ENCODE measurements at places on chromosomes 4 and X. TPM values are rescaled to one million over a fixed set of nuclear protein-coding genes. Genes with fewer than 3 reads are reported as not detected.

The MAGEC1 gene
- not detected for polyA plus RNA-seq

The NPNT gene
- polyA plus RNA-seq, result 56.9 TPM

The MID1IP1 gene
- polyA plus RNA-seq, result 16.2 TPM

The CCDC120 gene
- polyA plus RNA-seq, result 19.5 TPM

The GAGE12J gene
- not detected for polyA plus RNA-seq

The CT45A1 gene
- 14.2 TPM for polyA plus RNA-seq

DNA sequence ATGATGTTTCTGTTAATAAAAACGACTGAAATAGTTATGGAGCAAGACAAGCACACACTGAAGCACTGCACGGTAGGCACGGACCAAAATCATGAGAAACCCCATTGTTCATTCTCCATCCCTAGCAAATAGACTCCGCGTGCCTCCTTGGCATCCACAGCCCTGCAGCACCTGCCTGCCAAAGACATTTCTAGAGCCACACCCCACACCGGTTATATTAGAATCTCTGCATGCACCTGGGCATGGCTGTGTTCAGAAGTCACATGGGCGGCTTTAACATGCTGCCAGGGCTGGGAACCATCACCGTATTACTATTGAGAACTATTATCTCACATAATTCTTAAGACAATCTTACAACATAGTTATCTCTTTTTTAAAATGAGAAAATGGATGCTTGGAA lies 5.9 kb downstream of the PDLIM3 start:
- no peak for DNase-seq

GRCh38 chrX:42837101-42837726 lies 59.3 kb upstream of the PPP1R2C start:
- no peak for DNase-seq

GRCh38 chr4:139844057-139844456 lies 178.4 kb downstream of the MGST2 start:
- no peak for DNase-seq

- no peak for DNase-seq
Measured at GRCh38 chrX:100478714-100479306, 68.7 kb upstream of the PCDH19 start.

- no peak for DNase-seq
Measured at GRCh38 chr4:16255730-16256129, 29.5 kb upstream of the TAPT1 start.

DNA sequence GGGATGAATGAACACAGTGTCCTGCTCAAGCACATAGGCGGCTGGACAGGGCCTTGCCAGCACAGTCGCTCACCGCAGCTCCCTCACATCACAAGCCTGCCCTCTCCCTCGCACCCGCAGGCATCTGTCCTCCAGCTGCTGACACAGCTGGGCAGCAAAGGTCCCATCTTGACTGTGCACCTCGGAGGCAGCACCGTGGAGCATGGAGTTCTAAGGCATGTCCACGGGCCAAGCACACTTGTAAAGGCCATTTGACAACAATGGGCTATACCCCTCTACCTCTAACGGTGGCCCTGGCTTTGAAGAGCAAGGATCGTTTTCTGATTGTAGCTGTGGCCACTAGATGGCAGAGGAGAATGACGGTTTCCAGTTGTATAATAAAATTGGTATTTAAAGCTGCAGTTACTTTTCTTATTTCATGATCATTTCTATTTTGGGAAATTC lies 53.8 kb downstream of the APLN start:
- DNase-seq, result no peak

GRCh38 chrX:71439896-71440295 lies 73.7 kb downstream of the TAF1 start:
- no peak for DNase-seq

- DNase-seq, result peak; percentile 11
Measured at GRCh38 chrX:3345281-3346191, 916 bp downstream of the MXRA5 start.

- DNase-seq, result no peak
Measured at GRCh38 chr4:175970724-175971123, 94.9 kb upstream of the WDR17 start.

DNA sequence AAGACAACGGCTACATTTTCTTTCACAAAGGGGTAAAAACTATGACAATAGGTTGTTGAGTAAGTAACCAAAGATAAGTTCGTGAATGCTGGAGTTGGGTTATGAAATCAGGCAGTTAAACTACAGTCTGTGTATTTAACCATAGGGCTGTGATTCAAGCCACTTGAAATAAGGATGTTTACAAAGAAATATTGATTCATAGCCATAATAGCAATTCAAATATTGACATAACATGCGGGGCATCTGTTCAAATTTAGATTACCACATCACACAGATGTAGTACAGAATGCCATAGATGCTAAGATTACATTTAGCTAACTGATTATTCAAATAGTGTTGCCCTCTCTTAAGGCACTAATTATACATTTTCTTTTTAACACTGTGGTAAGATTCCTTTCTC lies 364.1 kb downstream of the FSTL5 start:
- no peak for DNase-seq

GRCh38 chr4:118400356-118400755 lies 47.6 kb upstream of the PRSS12 start:
- DNase-seq, result no peak

- no peak for DNase-seq
Measured at GRCh38 chr4:167177925-167178324, 56.4 kb downstream of the SPOCK3 start.

- DNase-seq, result no peak
Measured at GRCh38 chrX:47850901-47851300, 14.2 kb downstream of the ZNF81 start.

- peak; percentile 34 for DNase-seq
Measured at GRCh38 chr4:47032405-47033106, 1.2 kb downstream of the GABRB1 start.

- DNase-seq, result no peak
Measured at GRCh38 chr4:165560941-165561340, 182.1 kb downstream of the CPE start.

DNA sequence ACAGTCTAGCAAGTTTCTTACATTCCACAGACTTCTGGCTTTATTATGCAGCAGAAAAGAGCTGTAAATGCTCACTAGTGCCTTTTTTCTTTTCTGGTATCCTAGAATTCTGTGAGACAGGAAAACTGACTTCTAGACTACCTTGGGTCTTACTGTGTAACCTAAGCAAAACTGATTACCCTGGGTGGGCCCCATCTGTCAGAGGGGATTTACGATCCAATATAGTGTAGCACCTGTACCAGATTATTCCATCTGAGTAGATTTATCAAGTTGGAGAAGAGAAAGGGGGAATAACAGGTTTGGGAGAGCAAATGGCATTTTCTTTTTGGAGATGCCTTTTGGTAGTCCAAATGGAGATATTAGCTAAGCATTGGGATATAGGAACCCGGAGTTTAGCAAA lies 46.7 kb downstream of the FSTL5 start:
- DNase-seq, result no peak

- no peak for DNase-seq
Measured at GRCh38 chrX:14903891-14904290, 30.7 kb downstream of the MOSPD2 start.

DNA sequence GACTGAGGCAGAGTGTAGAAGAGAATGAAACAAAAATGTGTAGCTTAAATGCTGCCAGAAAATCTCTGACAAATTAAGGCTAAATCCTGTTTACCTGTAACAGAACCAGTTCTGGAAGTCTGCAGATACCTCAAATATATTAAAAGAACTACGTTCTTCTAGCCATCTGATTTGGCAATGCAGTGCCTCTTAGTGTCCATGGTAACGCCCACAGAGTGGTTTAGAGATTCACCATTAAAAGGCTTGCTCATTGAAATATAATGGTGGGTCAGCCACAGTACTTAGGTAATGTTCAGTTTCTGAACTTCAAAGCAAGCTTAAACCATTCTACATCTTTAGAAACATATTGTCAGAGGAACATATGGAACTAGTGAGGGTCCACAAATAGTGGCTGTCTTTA lies 23.2 kb upstream of the LUZP4 start:
- DNase-seq, result no peak

DNA sequence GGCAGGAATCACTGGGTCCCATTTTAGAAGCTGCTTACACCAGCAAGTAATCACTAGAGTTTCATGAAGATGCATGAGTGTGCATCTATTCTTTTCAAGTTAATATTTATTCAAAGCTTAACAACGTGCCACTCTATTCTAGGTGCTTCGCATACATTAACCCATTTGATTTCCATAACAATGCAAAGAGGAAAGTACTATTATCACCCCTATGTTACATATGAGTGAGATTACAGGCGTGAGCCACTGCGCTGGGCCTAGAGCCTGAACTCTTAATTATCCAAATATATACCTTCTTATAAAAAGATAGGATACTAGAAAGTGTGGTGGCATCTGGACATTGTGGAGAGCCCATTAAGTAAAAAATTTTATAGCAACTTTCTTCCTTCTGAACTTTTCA lies 65.4 kb downstream of the CXCL13 start:
- DNase-seq, result no peak

GRCh38 chr4:177292171-177292570 lies 17.5 kb upstream of the NEIL3 start:
- DNase-seq, result no peak

DNA sequence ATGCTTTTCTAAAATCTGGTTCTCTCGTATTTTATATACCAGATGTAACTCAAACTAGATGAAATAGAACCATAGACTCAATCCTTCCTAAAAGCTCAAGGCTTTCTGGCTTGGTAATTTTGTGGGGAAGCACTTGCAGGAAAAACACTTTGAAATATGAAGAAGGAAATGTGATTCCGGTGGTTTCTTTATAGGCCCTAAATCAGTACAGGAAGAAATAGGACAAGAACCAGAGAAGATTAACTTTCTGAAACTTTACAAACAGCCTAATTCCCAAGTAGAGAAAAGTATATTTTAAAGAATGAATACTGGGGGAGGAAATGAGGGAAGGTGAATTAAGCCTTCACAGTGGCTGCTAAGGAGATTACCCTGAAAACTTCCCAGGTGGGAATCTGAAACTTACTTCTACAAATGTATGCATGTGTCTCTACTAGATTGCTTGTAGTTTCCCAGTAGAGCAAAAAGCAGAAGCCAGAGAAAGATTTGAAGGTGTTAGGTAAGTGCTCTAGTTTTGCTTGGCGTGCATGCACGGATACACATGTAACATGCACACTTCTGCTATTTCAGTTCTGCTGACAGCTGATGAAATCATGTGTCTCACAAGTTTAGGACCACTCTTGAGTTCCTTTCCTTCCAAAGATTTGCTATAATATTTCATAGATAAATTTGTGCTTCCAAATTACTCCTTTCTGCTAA lies 92.1 kb downstream of the AFF1 start:
- DNase-seq, result no peak

GRCh38 chr4:48258845-48259397 lies 10.7 kb downstream of the TEC start:
- no peak for DNase-seq

All from left lung (tissue), 14 donors.